Coronary artery (tissue), 2 donors: ENCODE measurements at places on chromosomes 7 and 10.

- no peak for DNase-seq
These were observed 77.2 kb downstream of the DYNC2I1 start for GRCh38 chr7:158933468-158934139.

DNA sequence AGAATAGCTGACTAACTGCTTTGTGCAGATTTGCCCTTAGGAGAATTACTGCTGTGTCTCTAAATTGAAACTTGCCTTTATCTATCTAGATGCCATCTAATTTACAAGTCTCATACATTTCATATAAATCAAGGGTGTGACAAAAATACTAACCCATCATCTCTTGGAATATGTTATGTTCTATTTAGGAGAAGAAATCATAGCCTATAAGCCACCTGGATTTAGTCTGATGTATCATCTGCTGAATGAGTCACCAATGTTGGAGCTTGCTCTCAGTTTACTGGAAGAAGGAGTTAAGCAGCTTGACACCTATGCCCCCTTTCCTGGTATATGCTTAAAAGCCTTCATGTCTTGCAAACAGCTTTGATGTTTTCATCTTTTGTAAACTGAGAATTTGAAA is 43.5 kb downstream of the NUP205 start:
- no peak for DNase-seq

GRCh38 chr7:5420881-5421713 is 2.5 kb downstream of the TNRC18 start:
- no peak for DNase-seq

- DNase-seq, result no peak
These were observed 127.1 kb downstream of the GLRX3 start for GRCh38 chr10:130263289-130263688.

- no peak for DNase-seq
These were observed 9.2 kb downstream of the PLAU start for GRCh38 chr10:73920089-73920488.

DNA sequence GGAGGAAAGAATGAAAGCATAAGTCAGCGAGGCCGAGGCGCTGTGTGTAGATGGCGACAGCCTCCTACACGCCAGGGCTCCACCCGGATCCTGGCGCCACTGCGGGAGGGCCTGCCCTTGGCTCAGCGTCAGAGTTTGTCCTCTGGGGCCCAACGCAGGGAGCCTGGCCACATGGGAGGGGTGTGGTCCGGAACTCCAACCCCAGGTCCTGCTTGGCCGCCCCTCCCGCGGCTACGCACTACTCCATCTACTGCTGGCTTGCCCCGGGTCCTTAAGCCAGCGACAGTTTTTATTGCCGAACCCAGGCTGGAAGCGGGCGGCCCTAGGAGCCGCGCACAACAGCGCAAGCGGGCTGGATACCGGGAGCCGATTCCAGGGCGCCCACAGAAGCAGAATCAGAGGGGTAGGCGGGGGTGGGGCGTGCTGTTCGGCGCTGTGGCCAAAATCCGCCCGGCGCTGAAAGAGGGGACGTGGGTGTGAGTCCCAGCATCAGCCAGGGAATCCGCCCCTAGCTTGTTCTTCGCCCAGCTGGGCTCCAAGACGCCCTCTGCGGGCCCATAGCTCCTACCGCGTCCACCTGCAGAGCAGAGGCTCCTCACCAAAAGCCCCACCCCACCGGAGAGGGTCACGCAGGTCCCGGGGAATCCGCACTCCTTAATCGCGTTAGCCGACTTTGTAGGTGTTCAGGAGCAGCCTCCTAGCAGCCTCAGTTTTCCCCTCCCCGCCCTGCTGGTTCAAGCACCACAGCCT is 4.5 kb downstream of the KAZALD1 start:
- peak; percentile 91 for DNase-seq

DNA sequence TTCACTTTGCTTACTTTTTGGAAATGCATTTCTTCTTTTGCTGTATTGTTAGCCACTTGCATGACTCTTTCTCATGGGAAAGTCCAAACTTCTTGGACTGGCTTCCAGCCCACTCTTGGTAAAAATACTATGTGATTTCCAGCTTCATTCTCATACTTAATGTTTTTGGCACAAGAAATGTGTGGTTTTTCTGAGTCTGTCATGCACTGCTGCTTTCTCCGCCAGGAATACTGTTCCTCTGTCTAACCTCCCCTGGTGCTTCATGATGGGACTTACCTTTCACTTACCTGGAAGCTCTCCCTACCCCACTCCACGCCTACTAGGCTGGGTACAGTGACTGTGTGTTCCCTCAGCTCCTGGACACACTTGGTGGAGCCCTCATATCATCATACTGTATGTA is 18.7 kb downstream of the MGAM2 start:
- DNase-seq, result no peak

DNA sequence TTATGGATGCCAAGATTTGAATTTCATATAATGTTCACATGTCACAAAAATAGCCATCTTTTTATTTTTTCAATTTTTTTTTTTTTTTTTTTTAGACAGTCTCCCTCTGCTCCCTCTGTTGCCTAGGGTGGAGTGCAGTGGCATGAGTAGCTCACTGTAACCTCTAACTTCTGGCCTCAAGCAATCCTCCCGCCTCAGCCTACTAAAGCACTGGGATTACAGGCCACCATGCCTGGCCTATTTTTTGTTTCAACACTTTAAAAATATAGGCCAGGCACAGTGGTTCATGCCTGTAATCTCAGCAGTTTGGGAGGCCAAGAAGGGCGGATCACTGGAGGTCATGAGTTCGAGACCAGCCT is 246.3 kb downstream of the SKIDA1 start:
- DNase-seq, result no peak

- DNase-seq, result no peak
These were observed 1.8 kb downstream of the SLK start for GRCh38 chr10:103968441-103969391.

DNA sequence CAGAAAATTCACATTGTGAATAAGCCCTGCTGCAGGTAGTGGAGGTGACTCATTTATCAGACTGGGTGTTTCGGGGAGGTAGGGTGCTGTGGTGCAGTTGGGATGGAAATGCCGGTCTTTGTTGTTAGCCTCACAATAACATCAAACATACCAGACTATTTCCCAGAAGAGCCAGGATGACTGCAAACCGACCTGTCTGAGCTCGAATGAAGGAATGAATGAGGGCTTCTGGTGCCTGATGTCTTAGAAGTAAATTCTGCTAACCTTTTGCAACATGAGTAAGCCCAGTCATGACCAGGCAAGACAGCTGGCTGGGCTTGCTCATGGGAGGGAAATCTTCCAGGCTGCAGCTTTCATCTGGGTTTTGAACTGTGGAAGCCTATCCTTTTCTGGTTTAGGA is 2.4 kb upstream of the VDAC2 start:
- no peak for DNase-seq

DNA sequence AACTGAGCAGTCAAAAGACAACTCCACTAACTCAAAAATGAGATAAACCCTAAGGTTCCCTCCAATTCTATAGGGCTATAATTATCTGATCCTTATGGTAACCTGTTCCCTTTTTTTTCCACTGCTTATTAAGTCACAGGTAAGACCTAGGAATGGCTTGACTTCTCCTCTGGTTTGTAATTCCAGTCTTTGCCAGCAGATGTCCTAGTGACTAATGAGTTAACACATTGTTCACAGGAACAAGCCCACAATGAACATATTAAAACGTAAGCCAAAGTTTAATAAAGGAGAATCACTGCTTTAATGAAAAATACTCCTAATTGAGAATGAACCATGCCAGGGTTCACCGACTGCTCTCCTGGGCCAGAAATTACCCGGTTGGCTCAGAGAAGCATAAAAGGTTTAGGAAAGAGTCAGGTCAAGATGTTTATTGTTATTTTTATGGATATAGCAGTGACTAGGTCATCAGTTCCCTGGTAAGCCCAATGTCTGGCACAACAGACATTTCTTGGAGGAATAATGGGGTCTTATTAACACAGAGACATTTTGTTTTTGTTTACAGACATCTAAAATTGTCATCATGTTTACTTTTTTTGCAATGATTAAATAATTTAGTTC is 120.1 kb downstream of the ELAPOR2 start:
- DNase-seq, result no peak

GRCh38 chr7:39400836-39401235 is 165.4 kb upstream of the YAE1 start:
- DNase-seq, result no peak

DNA sequence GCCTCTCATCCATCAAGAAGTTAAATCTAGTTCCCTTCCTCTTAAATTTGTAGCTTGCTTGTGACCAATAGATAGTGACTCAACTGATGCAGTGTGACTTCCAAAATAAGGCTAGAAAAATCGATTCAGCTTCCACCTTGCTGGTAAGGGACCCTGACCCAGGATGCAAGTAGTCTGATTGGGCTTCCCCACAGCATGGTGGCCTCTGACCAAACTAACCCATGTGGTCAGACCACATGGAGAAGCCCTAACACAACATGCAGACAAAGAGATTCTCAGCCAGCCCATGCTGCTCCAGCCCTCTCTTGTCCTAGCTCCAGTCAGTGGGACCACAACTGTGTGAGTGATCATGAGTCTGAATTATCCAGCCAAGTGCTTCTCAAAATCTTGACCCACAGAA is 710.8 kb downstream of the MAGI2 start:
- no peak for DNase-seq

DNA sequence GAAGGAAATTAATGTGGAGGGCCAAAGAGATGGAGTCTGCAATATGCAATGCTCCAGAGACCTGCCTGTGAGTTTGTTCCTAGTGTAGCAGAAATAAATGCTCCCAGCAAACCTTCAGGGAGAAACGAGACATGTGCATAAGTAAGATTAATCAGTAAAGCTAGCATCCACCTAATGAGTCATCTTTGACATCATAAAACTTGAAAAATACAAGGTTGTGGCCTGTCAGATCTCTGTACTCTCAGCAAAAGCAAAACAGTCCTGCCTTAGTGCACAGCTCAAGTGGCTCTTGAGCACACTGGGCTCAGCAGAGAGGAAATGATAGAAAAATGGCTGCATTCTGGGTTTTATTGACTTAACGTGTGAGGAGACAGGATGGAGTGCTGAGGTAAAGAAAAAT is 32.5 kb upstream of the ERCC6 start:
- no peak for DNase-seq

DNA sequence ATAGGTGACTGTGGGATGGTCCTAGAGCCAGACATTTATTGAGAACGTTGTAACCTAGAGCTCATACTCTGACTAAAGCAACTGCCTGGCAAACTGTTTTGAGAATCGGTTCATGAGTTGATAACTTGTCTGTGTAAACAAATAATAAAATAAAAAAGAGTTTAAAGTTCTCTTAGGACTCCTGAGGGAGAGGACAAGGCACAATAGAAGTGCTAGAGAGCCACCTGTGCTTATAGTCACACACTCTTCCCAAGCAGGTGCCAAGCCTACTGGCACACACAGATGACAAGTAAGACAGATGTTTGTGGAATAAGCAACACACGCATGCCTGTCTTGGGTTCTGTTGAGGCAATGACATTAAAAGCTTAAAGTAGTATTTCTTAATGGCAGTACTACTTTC is 7.9 kb downstream of the EDRF1 start:
- no peak for DNase-seq

DNA sequence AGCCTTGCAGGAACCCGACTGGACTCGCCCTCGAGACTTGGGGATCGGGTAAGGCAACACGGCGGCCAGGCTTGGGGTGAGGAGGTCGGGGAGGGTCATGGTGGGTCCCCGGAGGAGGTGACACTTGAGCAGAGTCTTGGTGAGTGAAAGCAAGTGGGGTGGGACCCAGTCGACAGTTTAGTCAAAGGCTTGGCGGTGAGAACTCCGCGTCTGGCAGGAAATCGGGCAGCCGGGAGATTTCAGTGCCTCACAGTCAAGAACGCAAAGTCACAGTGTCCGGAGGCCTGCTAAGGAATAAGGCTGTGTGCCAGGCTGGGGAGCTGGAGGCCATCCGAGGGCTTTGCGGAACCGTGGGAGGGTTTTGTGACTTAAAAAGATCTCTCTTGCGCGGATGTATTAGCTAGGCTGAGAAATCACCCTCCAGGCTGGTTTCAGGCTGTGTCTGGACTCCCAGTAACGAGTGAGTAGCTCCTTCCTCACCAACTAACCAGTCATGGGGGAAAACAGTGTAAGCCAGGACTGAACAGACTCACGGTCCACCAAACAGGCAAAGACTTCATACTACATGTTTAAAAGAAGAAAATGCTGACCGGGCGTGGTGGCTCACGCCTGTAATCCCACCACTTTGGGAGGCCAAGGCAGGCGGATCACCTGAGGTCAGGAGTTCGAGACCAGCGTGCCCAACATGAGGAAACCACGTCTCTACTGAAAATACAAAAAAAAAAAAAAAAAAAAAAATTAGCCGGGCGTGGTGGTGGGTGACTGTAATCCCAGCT is 613 bp downstream of the AP5Z1 start:
- DNase-seq, result no peak

GRCh38 chr10:3865565-3865964 is 80.6 kb upstream of the KLF6 start:
- DNase-seq, result no peak

DNA sequence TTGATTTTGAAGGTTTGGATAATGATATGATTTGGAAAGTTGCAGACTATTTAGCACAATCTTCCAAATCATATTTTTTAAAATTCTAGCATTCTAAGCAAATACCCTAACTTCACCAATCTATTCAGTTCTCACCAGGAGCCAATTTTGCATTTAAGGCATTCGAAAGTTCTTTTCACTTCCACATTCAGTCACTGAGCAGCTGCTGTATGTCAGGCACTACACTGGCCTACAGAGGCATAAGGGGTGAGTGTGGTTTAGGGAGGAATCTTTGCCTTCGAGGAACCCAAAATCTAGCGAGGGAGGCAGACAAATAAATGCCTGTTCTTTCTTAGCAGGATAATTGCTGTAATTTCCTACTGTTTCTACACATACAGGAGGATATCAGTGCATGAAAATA is 10.7 kb upstream of the UCN3 start:
- DNase-seq, result no peak

DNA sequence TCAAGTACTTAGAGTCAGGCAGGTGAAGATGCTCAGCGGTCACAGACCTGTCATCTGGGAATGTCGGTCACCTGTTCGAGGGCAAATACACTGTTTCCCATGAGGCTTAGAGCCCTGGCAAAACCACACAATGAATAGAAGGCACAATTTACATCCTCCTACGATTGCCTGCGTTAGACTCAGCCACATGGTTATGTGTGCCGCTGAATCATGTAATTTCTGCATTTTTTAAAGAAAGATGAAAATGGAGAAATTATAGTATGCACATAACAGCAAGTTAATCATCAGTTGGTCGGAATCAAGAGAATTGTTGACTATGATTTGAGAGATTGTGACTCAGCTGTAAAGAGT is 158.2 kb downstream of the ADARB2 start:
- no peak for DNase-seq

- no peak for DNase-seq
These were observed 148.0 kb upstream of the ANK3 start for GRCh38 chr10:60537697-60538096.

DNA sequence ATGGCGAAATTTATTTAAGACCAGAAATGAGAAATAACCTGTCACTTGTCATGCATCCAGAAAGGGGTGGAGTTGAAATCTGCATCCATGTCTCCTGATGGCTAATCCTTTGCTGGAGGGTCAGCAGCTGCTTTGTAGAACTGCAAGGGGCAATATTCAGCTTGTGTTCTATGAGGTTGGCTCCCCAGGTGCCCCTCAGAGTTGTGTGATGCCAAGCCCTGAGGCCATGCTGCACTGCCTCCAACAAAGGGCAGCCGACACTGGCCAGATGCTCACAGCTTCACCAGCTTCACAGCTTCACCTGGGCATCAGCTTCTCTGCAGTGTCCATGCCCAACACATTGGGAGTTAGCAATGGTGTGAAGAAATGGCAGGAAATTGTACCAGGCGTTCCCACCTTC is 64.0 kb upstream of the TMEM72 start:
- no peak for DNase-seq

GRCh38 chr7:130079846-130080394 is 9.6 kb downstream of the KLHDC10 start:
- DNase-seq, result no peak
